ENCODE measurements at places on chromosomes 3 and 15.

- DNase-seq, result no peak
Observed at GRCh38 chr3:188472336-188472735, 318.4 kb downstream of the LPP start.

DNA sequence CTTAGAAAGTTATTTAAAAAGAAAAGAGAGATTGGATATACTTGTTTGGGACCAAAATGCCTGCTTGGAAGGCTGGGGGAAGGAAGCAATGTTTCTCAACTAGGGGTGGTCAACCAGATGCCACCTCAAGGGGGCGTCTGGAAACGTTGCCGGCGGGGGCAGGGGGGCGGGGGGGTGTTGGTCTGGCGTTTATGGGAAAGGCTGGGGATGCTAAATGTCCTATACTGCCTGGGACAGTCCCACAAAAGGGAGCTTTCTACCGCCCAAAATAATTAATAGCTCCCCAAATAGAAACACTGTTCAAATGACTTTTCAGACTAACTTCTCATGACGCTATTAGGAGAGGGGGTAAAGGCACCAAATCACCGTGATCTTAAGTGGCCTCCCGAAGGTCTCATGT, 2.2 kb downstream of the POLG start:
- peak; percentile 59 for DNase-seq

GRCh38 chr15:58761010-58761388, 10.1 kb upstream of the MINDY2 start:
- no peak for DNase-seq

DNA sequence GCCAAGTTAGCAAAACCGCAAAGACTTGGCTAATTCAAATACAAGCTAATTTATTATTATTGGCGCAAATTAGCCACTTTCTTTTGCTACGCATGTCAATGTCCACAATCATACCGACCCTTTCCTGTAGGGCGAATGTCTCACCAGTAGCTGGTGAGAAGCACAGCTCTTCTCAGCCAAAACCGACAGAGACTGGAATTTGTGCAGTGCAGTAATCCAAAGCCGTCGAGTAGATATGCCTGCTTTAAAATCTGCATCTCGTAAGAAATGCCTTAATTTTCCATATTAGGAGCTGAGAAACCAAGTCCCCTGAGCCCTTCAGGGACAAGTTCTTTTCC, 614 bp upstream of the MINDY2 start:
- peak; percentile 88 for DNase-seq

DNA sequence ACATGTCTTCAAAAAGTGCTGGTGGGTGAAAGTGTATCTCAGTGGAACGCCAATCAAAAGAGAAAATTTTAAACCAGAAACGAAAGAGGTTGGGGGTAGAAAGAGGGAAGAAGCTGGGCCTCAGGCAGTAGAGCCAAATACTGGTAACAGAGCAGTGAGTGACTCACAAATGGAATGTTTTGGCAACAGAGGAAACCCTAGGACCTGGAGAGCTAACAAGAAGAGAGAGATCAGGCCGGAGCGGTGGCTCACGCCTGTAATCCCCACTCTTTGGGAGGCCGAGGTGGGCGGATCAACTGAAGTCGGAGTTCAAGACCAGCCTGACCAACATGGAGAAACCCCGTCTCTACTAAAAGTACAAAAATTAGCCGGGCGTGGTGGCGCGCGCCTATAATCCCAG, 450.8 kb upstream of the NAALADL2 start:
- no peak for DNase-seq

DNA sequence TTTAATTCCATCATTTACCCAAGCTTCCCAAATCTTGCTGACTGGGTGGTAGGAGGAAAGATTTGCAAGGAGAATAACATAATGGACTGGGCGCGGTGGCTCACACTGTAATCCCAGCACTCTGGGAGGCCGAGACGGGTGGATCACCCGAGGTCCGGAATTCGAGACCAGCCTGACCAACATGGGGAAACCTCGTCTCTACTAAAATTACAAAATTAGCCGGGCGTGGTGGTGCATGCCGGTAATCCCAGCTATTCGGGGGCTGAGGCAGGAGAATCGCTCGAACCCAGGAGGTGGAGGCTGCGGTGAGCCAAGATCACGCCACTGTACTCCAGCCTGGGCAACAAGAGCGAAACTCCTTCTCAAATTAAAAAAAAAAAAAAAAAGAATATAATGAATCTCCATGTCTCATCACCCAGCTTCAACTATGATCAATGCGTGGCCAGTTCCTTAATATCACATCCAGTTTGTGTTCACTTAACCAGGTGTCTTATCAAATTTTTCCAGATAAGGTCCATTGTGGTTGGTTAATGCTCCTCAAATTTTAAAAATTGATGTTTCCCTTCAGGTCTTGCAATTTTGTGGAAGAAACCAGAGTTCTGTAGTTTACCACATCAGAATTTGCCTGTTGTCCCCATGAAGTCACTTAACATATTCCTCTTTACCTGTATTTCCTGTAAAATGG, 1.3 kb upstream of the ABCF3 start:
- no peak for DNase-seq

GRCh38 chr3:44825264-44825925, 36.3 kb upstream of the TMEM42 start:
- no peak for DNase-seq

DNA sequence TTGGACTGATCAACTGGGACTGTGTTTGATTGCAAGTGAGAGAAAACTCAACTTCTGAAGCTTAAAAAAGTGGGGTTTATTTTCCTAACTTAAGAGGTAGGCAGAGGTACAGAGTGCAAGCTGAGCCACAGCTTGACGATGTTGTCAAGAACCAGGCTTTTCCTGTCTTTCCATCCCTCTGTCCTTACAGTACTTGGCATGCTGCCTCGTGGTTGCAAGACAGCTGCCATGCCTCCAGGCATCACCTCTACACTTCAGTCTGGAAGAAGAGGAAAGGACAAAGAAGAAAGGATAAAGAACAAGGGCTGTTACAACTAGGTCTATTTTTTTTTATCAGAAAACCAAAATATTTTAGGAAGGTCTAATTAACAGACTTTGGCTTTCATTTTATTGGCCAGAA, 51.8 kb upstream of the GALNT15 start:
- DNase-seq, result no peak

DNA sequence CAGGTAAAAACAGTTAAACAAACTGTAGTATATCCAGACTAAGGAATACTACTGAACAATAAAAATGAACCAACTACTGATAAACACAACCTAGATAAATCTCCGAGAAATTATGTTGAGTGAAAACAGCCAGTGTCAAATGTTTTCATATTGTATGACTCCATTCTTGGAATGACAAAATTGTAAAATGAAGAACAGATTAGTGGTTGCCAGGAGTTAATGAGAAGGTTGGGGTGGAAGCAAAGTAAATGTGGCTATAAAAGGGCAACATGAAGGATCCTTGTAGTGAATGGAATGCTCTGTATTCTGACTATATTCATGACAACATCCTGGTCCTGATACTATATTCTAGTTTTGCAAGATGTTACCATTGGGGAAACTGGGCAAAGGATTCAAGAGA, 27.5 kb upstream of the ACKR4 start:
- DNase-seq, result no peak

DNA sequence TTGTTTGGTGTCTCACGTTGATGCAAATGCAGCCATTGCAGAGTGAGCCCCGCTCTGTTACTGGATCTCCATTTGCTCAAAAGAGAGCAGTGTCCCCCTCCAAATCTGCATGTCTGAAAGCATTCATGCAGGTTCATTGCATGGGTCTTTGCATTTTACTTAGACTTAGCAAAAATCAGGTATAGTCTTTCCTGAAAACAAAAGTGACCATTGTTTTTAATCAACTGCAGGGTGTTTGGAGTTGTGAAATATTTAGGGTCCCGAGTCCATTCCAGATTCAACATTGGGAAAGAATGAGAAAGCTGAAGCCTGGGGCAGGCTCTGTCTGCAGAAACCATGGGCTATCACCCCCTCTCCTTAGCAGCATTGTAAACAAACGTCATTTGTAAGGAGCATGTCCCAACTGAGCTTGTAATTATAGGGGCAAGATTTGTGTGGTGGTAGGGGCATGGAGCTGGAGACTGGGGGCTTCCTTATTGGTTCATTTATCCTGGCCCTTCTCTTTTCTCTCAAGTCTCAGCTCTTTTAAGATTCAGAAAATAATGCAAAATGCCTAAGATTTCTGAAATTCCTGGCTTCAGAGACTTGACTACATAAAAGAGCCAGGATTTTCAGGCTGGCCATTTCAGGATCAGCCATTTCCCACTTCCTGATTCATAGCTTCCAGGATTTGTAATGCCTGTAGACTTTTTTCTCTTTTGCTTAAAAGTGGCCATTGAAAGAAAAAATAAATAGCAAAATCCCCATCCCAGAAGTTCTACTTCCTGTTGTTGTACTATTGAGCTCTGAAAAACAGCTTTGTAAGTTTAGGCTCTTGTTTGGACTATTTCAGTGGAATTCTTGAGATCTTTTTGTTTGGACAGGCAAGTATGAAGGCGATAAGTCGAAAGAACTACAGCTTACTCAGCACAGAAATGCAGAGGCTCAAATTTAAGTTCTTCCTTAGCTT, 23.0 kb downstream of the IGF1R start:
- no peak for DNase-seq

- DNase-seq, result no peak
Observed at GRCh38 chr3:9770276-9770812, 597 bp upstream of the CAMK1 start.

GRCh38 chr3:42486814-42487565, 15.5 kb upstream of the VIPR1 start:
- DNase-seq, result no peak

DNA sequence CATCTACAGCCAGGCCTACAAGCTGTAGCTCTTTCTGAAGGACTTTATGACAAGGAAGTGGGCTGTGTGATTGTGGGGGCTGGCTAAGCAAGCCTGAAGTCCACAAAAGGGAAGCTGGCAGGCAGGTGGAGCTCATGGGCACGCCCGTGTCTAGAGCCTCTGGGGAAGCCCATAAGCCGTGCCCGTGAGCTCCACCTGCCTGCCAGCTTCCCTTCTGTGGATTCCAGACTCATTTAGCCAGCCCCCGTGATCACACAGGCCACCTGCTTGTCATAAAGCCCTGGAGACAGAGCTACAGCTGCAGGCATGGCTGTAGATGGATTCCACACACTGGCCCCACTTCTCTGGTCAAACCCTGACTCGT, 15.2 kb downstream of the EFCC1 start:
- DNase-seq, result peak; percentile 85

DNA sequence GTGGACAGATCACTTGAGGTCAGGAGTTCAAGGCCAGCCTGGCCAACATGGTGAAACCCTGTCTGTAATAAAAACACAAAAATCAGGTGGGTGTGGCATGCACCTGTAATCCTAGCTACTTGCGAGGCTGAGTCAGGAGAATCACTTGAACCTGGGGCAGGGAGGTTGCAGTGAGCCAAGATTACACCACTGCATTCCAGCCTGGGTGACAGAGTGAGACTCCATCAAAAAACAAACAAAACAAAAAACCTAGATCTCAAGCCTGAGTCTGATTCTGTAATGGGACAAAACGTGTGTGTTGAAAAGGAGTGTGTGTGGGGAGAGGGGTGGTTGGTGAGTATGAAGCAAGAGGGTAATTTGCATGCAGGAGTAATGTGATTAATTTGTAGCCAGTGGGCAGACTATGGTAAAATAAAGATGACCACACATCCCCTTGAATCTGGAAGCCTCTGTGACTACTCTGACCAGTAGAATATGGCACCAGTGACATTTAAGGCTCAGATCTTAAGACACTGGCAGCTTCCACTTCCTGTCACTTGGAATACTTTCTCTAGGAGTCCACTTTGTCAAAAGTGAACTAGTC, 18.4 kb upstream of the OPA1 start:
- DNase-seq, result no peak

- peak; percentile 31 for DNase-seq
Observed at GRCh38 chr3:57756528-57757401, 656 bp downstream of the SLMAP start.

DNA sequence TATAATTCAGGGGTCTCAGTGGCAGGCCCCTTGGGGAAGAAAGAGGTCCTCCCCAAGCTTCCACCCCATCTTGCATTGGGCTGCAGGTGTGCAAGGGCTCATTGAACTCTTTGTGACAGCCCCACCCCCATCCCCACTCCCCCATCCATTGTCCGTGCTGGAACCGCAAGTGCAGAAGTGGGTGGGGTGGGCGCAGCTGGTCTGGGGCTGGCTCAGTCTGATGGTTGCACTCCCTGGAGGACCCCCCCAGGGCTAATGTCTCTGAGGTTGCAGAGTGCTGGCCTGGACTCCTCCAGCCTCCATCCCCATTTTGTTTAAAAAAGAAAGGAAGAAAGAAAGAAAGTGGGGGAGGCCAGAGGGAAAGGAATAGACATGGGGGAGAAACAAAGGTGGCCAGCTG, 42.3 kb upstream of the ARL8B start:
- no peak for DNase-seq

DNA sequence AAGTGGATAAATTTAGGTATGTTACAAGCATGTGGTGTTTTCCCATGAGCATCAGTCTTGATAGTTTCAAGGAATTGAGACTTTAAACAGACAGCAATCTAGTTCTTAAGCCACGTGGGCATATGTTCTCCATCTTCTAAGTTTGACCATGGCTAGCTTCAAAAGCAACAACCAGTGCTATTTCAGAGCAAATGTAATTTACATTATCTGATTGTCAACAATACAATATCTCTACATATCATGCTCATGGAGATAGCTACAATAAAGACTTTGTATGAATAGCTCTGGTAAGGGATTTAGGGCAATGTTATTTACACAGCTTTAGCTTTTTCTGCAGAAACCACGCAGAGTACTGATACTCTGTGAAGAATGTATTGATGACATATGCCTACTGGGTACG, 38.8 kb upstream of the PDZRN3 start:
- DNase-seq, result no peak

DNA sequence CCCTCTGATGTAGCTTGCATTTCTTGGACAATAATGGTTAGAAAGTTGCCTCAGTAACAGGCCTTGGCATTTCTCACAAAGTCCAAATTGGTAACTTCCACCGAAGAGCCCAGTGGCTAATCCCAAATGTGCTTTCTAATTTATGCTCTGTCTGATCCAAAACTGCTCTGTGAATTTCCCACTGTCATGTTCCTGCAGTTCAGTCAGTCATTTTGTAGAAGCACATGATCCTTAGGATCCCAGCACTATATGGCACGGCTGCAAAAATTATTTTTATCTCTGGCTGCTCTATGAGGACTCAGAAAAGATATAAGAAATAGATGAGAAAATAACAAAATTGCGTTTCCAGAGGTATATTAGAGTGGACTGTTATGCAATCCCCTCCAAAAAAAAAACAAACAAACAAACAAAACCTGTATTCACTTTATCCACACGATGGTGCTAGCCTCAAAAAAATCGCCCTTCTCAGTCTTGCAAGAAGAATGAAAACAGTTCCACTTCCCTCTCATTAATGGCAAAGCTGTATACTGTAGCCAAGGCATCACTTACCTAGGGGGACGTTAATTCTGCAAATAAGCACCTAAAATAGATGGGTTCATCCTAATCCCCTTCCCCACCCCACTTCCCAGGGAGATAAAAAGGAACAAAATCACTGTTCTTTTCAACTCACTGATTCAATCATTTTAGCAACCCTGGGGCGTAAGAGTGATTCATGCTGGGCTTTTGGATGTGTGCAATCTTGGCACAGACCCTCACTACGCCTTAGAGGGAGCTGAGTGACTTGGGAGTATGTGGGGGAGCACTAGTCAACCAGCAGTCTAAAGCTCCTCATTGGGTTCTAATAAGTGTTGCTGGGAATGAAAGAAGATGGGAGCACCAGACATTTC, 61.3 kb downstream of the TMCO5A start:
- DNase-seq, result peak; percentile 85

GRCh38 chr15:76871930-76872329, 33.2 kb downstream of the SCAPER start:
- peak; percentile 41 for DNase-seq
